ENCODE measurements at places on chromosomes 16 and 17. TPM values are rescaled to one million over a fixed set of nuclear protein-coding genes. Genes with fewer than 3 reads are reported as not detected.

MEOX1 gene
- total RNA-seq = 2.7 TPM

KLHL10 gene
- 0.30 TPM for total RNA-seq

SMURF2 gene
- 23.5 TPM for total RNA-seq

CD300LB gene
- total RNA-seq = not detected

MYH13 gene
- total RNA-seq = not detected

COA3 gene
- total RNA-seq = 59.1 TPM

RNF222 gene
- 17.5 TPM for total RNA-seq

SLC5A11 gene
- not detected for total RNA-seq

KRTAP2-4 gene
- total RNA-seq = 6.5 TPM

CRYBA1 gene
- total RNA-seq = not detected

RAP1GAP2 gene
- 18.3 TPM for total RNA-seq

SYNGR3 gene
- not detected for total RNA-seq

DNAH3 gene
- total RNA-seq = 4.0 TPM

FAM171A2 gene
- total RNA-seq = 2.6 TPM

SLC38A8 gene
- not detected for total RNA-seq

CCL5 gene
- not detected for total RNA-seq

KRT9 gene
- 0.80 TPM for total RNA-seq

SEZ6L2 gene
- total RNA-seq = 1.4 TPM

TIMP2 gene
- total RNA-seq = 114 TPM

KREMEN2 gene
- 1.0 TPM for total RNA-seq

FASN gene
- total RNA-seq = 284 TPM

ACSF3 gene
- 28.8 TPM for total RNA-seq

NEUROD2 gene
- total RNA-seq = not detected

MYH1 gene
- total RNA-seq = not detected

GRAPL gene
- 8.4 TPM for total RNA-seq

HOXB5 gene
- 0.72 TPM for total RNA-seq

SHISA9 gene
- total RNA-seq = 1.9 TPM

PABPN1L gene
- total RNA-seq = not detected

JPH3 gene
- total RNA-seq = not detected

TP53TG3B gene
- not detected for total RNA-seq

AURKB gene
- 3.7 TPM for total RNA-seq

HSF4 gene
- 125 TPM for total RNA-seq

PRAC1 gene
- total RNA-seq = not detected

CCL4 gene
- not detected for total RNA-seq

NECAB2 gene
- total RNA-seq = not detected

ITGAX gene
- total RNA-seq = 1.1 TPM

BAHCC1 gene
- total RNA-seq = 4.5 TPM

GUCY2D gene
- not detected for total RNA-seq

GPR139 gene
- total RNA-seq = not detected

CFAP52 gene
- total RNA-seq = not detected

CACNG5 gene
- total RNA-seq = not detected

GAST gene
- not detected for total RNA-seq

MSLN gene
- 0.31 TPM for total RNA-seq

CLEC10A gene
- total RNA-seq = 1.6 TPM

PGAP6 gene
- 12.6 TPM for total RNA-seq

TSPAN10 gene
- 9.2 TPM for total RNA-seq

LAT gene
- 17.9 TPM for total RNA-seq

PRSS21 gene
- 7.6 TPM for total RNA-seq

MRPL45 gene
- 30.3 TPM for total RNA-seq

MT1A gene
- 19.6 TPM for total RNA-seq

PDE6G gene
- 0.53 TPM for total RNA-seq

TNK1 gene
- total RNA-seq = 16.2 TPM

DNAJA2 gene
- total RNA-seq = 45.6 TPM

EPX gene
- total RNA-seq = not detected

CACNB1 gene
- 32.9 TPM for total RNA-seq

ZG16B gene
- 80.5 TPM for total RNA-seq

PLXDC1 gene
- total RNA-seq = 6.5 TPM

NOD2 gene
- total RNA-seq = 54.1 TPM

Data from suprapubic skin (tissue), 4 donors.